ENCODE measurements at places on chromosomes 6 and 20.
A peak's percentile ranks its signal among the peaks of the same experiment; 100 is the strongest.

DNA sequence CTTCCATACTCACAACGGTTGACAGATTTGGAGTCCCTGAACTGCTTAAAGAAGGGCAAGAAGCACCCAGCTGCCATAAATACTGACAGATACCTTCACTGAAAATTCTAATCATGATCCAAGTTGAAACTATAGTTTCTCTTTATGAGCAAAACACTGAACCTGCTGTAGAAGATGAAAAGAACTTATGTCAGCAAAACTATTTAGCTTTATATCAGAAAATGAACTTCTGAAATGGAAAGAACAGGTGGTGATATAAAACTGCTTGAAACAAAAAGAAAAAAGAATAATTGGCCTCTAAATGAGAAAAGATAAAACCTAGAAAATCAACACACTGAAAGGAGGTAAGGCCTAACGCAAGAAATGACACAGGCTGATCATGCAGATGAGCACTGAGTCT, 72.4 kb downstream of the HACE1 start:
- no peak for DNase-seq

DNA sequence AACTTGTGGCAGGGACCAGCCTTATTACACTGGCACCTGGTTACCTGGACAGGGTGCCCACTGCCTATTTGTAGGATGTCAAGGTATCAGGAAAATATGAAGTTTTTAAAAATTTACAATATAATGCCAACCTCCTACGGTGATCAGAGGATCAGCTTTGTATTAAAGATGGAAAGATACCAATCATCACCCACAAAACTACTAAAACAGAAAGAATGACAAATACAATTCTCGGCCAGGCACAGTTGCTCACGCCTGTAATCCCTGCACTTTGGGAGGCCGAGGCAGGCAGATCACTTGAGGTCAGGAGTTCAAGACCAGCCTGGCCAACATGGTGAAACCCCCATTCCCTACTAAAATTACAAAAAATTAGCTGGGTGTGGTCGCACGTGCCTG, 18.4 kb upstream of the PRND start:
- DNase-seq = no peak

GRCh38 chr6:161303628-161304340, 29.9 kb upstream of the AGPAT4 start:
- DNase-seq = no peak

- DNase-seq = no peak
Observed at GRCh38 chr6:26087284-26088115, at the start of gene HFE. Gene HFE, plus strand, starts transcription at chr6:26087429. Its CDS starts 12 bp downstream, at chr6:26087441.

- no peak for DNase-seq
Observed at GRCh38 chr6:130244728-130245127, 22.0 kb upstream of the SAMD3 start.

DNA sequence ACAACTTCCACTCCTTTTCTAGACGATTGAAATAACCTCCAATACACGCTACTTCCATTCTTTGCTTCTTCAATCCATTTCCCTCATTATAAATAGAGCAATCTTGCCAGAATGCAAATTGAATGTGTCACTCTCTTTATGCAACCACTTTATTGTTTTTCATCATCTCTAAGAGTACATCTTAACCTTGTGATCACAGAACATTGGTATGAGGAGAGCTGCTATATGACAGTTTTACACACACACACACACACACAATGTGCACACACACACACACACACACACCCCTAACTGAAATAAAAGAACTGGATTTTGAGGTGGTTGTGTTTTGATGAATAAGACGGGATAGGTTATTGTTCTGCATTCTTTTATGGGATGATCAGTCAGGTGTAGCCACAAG, 187.0 kb downstream of the HDGFL1 start:
- DNase-seq = no peak

- DNase-seq = no peak
Observed at GRCh38 chr6:15763837-15764236, 101.0 kb upstream of the DTNBP1 start.

DNA sequence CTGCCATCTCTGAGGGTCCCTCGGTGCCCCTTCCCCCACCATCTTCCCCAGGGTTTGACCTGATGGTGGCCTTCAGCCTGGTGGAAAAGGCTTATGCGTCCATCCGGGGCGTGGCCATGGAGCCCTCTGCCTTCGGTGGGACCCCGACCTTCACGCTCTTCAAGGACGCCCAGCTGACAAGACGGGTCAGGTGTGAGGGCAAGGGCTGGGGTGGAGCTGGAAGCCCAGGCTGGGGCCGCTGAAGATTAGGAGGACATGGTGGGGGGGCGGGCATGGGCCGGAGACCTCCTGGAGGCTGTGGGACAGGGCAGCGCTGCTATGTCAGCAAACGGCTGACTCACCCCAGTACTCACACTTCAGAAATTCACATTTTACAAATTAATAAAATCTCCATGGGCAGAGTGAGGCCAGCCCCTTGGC, 23.5 kb downstream of the COL20A1 start:
- no peak for DNase-seq

DNA sequence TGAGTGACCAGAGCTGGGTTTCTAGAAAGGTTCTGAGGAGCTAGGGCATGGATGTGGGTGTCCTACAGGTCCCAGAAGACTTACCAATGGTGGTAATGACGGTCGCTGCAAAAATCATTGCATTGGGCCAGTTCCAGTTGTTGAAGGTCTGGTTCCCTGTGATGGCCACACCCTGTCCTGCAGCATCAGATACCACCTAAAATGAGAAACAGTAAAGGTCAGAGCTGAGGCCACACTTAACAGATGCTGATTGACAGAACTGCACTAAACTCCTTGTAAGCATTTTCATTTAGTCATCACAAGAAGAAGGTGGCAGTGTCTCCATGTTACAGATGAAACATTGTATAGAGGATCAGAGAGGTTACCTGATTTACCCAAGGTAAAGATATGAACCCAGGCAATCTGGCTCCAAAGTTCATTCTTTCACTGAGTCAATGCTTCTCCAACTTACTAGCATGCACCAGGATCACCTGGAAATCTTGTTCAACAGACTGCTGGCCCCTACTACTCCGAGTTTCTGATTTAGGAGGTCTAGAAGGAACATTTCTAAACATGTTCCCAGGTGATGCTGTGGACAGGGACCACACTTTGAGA, 33.4 kb downstream of the KCNK5 start:
- DNase-seq = no peak

GRCh38 chr6:24501374-24501773, 6.6 kb downstream of the ALDH5A1 start:
- DNase-seq = no peak

DNA sequence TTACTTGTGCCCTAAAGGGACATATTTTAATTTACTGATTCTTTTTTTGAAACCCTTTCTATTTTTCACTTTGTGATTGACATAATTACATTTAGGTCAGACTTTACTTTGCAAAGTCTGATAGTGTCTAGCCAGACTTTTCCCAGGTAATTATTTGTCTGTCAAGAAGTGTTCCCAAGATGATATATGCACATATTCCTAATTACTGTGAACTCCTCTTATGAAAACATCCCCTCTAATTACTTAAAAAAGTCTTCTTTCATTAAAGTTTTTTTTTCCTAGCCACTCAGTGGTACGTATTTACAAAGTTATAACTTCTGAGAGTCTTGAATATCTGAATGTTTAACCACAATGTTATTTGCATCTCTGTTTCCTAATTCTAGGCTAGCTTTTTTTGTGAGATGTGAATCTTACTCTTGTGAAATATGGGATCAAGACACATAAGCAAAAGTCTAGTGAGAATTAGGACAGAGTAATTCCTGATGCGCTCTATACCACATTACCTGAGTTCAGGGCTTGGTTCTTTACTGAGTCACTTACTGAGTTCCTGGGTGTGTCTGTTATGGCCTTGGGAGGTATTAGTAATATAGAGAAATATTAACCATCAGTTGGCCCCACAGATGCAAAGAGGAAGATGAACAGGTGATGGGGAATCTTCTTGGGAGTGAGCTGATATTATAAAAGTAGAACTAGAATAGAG, 27.9 kb downstream of the FAM83B start:
- DNase-seq = no peak

GRCh38 chr6:168097621-168098430, 18.8 kb upstream of the FRMD1 start:
- no peak for DNase-seq

DNA sequence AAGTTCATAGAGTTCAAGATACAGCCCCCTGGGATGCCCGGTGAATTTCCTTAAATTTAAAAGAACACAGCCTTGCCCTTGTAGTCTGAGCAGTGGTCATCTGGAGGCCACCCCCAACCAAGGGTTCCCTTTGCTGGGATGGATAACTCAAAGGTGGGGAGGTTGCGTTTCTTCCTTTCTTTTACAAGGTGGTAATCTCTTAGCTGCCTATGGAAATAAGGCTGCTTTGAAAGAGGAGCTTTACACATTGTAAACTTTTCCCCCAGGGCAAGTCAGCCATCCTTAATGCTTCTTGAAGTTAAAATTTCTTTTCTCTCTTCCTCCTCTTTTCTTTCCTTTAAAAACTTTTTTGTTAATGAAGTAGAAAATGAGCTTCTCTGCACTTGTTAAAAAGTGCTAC, 71.2 kb upstream of the PRDM1 start:
- no peak for DNase-seq

DNA sequence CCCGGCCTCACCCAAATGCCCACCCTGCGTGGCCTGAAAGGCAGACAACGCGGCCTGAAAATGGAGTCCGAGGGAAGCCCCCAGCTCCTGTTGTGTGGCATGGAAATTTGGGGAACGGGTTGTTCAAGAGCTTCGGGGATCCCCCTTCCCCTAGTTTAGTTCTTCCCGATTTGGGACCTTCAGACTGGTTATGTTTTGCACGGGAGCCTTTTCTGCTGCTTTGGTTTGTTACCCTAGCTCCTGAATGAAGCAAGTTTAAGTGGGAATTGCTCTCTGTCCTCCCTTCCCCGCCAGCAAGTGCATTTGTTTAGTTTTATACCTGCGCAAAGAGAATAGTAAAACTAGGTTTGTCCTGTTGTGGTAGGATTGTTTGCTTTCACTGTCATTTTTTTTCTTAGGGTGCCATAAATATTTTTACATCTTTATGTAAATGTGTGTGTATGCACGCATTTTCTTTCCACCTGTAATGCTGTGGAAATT, 604 bp downstream of the SH3BGRL2 start:
- no peak for DNase-seq

DNA sequence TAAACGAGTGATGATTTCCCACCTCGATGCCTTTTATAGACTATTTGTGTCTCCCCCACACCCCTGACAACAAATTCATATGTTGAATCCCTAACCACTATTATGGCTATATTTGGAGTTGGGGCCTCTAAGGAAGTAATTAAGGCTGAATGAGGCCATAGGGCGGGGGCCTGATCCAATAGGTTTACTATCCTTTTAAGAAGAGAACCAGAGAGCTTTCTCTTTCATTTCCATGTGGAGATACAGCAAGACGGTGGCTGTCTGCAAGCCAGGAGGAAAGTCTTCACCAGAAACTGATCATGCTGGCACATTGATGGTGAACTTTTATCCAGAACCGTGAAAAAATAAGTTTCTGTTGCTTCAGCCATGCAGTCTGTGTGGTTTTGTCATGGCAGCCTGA, 38.9 kb upstream of the CLIC5 start:
- no peak for DNase-seq

- DNase-seq = no peak
Observed at GRCh38 chr6:45606831-45607400, 229.2 kb upstream of the SUPT3H start.

DNA sequence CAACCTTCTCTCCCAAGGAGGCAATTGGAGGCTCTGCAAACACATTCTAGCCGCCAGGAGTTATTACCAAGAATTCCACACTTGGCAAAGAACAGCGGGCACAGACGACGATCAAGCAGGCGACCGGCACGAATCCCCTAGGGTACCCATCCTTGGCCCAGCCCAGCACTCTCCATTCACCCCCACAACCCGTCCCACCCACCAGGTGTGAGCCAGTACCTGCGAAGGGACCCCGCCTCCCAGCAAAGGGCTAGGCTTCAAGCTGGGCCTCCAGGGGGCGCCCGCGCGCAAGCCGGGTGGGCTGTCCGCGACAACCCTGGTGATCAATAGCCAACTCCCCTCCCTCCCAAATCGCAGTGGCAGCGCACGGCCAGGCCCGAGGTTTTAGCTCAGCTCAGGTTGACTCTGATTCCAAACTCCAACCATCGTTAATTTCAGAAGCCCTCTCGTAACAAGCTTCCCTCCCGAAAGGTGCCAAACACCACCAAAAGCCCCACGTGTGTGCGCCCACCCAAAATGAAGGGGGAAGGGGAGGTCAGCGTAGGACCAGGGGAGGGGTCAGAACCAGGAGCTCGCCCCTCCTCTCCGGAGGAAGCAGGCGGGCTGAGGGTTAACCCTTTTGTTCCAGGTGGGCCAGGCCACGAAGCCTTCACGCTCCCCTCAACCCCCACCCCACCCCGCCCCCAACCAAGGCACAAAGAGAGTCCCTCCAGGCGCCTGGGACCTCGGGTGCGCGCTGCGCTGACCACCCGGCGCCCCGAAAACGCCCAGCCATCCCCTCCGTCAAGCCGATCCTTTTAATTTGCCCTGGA, 2.1 kb downstream of the SALL4 start:
- peak; percentile 86 for DNase-seq

DNA sequence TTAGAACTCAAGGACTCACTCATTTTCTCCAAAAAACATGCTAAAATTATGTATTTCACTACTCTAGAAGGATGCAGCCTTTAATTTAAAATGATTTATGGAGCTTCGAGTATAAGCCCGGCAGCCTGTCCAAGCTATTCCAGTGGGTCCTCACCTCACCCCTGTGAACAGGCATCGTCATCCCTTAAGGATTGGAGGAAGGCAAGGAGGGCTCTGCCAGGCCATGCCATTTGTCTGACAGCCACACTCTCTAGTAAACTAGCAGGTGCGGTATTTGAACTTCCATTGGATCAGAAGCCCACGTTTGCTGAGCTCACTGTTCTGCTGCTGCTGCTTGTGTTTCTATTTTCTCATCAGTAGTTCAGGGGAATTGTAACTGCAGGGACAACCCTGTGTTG, 39.8 kb upstream of the NAA20 start:
- DNase-seq = no peak

- no peak for DNase-seq
Observed at GRCh38 chr20:15949391-15949790, 623.9 kb downstream of the KIF16B start.

GRCh38 chr6:168027521-168027920, 30.1 kb downstream of the KIF25 start:
- no peak for DNase-seq

- no peak for DNase-seq
Observed at GRCh38 chr20:46901638-46902037, 7.0 kb downstream of the EYA2 start.

- no peak for DNase-seq
Observed at GRCh38 chr20:45329497-45330319, 18.5 kb downstream of the SDC4 start.

Data from neuronal stem cell (in vitro differentiated cells).